Stimulated activated CD8-positive, alpha-beta memory T cell treated with anti-CD3 and anti-CD28 coated beads, Interleukin-7, amount 100 ng/mL, for 1 hour (primary cell): ENCODE measurements at places on chromosomes 1 and 21.

DNA sequence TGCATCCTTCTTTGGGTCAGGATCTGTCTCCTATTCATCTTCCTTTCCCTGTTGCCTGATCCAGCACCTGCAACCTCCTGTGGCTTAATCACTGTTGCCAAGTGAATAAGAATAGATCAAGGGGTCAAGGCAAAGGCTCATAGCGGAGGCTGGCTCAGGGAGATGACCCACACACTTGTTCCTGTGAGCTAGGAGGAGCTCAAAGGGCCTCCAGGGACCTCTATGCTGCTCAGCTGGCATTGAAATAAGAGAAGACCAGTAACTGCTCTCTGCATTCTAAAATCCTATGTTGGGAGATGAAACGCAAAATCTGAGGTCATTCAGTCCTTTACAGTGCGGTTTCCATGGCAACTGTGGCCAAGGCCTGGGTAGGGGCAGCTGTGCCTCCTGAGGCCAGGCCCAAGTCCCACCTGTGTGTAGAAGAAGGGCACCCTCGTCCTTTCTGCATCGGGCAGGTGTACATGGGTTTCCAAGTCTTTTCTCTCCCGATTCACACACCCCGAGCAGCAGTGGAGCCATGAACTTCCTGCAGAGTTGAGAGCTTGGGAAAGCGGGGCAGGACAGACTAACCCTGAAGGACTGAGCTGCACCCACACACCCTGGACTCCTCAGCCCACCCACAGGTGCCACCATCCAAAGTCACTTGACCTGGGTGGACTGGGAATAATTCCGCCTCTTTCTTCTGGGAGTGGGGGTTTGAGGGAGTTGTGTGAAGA, 27.8 kb upstream of the STUM start:
- DNase-seq: no peak

DNA sequence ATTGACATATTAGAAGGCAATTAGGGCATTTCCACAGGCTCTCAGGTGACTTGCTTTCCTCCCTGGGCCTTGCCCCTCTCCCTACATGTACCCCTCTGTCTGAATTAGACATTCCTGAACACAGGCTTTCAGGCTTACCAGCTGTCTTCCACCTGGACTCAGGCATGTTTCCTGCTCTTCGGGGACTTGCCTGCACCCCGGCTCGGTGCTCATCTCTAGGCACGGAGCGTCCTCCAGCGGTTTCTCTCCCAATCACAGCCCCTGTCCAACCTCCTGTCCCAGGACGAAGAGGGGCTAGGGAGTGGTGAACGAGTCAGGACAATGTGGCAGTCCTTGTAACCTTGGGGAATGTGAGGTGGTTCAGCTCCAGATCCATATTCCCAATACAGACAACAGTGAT, 4.2 kb downstream of the PROK1 start:
- DNase-seq: no peak

- no peak for DNase-seq
Measured at GRCh38 chr1:62429581-62429980, 7.3 kb upstream of the USP1 start.

DNA sequence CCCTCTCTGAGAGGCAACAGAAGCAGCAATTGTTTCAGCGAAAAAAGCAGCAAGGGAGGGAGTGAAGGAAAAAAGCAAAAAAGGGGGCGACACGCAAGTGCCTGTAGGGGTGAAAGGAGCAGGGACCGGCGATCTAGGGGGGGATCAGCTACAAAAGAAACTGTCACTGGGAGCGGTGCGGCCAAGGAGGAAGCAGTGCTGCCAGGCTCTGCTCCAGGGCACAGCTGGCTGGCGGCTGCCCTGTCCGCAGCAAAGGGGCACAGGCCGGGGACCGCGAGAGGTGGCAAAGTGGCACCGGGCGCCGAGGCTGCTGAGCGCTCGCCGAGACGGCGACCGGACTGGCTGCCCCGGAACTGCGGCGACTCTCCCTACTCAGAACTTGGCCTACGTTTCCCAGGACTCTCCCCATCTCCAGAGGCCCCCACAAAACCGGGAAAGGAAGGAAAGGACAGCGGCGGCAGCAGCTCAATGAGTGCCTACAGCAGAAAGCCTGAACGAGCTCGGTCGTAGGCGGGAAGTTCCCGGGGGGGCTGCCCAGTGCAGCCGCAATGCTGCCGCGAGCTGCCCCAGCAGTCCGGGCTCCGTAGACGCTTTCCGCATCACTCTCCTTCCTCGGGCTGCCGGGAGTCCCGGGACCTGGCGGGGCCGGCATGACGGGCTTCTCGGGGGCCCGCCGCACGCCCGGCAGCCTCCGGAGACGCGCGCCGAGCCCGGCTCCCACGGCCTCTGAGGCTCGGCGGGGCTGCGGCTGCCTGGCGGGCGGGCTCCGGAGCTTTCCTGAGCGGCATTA, 1.0 kb upstream of the CDKN2C start:
- DNase-seq: no peak

DNA sequence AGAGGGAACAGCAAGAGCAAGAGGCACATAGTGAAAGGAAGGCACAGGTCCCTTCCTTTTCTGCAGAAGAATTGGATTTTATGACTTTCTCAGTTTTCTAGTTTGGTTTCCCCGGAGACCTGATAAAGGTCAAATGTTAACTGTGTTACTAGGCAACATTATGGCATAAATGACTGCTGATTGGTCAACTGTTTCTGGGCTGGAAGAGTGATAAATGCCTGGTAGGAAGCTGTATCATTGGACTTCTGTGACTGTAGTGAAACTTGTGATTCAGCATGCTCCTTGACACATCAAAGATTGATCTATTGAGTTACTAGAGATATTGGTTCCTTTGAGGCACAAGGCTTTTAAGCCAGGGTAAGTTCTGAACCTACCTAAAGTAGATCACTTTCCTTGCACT, 55.7 kb downstream of the LRRC8C start:
- no peak for DNase-seq

GRCh38 chr1:213075725-213076124, 24.7 kb downstream of the RPS6KC1 start:
- DNase-seq: no peak

DNA sequence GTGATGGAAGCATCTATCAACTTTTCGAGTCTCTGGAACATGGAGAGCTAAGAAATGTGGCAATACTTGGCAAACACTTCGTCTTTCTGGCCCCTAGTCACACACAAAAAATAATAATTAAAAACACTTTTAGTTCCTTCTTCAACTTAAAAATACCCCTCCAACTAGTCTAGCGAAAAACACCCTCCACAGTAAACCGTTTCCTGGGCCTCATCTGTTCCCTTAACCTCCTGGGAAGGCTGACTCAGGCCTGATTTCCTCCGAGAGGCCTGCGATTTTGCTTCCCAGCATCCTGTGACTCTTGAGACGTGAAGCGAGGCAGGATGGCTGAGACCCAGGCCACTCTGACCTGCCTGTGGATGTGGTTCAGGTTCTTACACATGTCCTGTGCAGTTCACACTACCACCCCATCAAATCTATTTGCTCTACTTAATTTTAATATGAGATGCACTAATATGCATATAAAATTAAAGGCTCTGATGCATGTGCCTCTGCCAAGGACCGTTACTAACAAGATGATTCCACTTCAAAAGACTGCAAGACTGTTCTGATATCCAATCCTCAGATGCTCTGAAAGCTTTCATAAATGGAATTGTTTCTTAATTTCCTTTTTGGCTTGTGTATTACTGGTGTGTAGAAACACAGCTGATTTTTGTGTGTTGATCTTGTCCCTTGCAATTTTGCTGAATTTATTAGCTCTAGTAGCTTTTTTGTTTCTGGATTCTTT, 3.5 kb downstream of the NAV1 start:
- DNase-seq: no peak

GRCh38 chr1:87106144-87106543, 191.7 kb downstream of the HS2ST1 start:
- no peak for DNase-seq

DNA sequence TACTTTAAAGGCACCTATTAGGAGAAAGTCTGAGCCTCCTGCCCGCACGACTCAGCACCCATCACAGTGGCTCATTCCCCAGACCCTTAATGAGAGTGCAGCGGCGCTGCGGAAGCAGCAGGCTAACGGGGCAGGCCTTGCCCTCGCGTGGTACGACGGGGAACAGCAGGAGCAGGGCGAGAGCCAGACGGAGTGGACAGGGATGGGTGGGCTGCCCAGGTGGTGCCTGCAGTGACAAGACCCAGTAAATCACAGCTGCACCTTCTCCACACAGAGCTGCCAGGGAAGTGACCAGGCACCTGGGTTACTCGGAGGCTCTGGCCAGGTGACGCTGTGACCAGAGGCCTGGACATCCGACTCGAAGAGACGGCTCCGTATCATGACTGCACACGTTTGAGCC, 131.9 kb downstream of the NPHP4 start:
- DNase-seq: no peak
